ENCODE measurements at places on chromosomes 7 and 10.

DNA sequence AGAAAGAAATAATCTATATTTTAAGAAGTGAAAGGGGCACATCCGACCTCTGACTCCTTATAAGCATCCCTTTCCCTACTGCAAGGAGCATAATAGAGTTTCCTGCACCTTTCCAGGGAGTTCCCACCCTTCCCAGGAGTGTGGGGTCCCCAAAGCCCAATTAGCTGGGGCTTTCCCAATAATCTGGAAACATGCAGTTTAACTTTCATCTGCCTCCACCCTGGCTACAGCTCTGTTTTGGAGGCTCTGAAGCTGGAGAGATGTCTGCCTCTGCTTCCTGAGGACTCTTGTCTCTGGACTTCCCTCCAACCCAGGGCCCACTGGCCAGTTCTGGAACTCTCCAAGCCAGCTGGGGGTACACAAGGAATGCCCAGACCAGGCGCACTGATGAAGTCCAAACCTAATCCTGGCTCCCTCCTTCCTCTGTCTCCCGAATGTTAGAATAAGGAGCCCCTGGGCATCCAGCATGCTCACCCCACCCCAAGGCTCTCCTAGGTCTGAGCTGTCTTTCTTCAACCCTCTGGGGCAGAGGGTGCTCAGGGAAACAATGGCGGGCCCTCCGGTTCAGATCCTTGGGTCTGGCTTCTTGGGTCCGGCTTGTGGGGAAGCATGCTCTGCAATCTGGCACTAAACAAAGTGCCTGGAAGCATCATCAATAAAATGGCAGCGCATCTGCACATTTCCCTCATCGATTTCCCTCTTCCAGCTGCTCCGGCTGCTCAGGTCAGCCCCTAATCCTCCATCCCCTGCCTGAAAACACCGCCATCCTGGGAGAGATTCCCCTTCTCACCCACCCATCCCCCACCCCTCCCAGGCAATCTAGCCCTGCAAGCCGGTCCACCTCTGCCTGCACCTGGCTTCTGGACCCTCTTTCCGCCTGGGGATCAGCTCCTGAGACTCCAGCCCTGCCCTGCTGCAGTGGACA, 13.3 kb downstream of the HOXA4 start:
- no peak for DNase-seq

DNA sequence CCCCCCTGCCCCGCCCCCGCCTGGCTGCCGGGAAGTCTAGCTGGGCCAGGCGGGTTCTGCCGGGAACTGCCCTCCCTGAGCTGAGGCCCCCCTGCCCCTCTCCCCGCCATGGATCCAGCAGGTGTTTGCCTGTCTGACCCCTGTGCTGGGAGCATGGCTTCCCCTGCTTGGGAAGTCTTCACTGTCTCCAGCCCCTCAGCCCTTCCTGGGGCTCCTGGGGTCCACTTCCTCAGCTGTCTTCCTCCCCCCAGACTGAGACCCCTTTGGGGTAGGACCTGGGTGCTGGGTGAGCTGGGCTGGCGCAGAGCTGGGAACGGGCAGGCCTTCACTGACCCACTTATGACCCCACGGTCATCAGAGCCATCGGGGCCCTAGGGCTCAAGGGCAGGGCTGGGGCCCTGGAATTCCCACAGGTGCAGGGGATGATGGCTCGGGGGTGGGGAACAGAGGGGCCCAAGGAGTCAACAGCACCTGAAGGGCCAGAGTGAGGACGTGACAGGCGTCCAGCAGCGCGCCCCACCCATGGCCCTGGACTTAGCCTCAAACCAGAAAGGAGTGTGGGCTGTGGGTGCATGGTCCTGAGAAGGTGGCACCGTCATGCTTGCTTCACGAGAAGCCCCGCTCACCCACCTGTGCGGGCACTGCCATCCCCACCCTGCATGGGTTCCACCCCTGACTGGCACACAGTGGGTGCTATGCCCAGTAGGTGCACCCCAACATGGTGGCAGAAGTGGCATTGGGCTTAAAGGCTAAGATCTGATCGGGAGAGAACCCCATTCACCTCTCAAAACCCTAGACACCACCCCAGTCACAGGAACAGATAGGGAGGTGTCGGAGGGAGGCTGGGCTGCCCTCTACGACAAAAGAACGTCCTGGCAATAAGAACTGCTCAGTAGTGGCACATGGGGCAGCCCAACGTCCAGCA, 16.2 kb upstream of the TNRC18 start:
- DNase-seq, result no peak

GRCh38 chr7:158733220-158733519, 28.6 kb upstream of the NCAPG2 start:
- no peak for DNase-seq

GRCh38 chr7:122143376-122143750, 686 bp downstream of the AASS start:
- DNase-seq, result no peak

- no peak for DNase-seq
These were observed 128.1 kb downstream of the HECW1 start for GRCh38 chr7:43240565-43240964.

DNA sequence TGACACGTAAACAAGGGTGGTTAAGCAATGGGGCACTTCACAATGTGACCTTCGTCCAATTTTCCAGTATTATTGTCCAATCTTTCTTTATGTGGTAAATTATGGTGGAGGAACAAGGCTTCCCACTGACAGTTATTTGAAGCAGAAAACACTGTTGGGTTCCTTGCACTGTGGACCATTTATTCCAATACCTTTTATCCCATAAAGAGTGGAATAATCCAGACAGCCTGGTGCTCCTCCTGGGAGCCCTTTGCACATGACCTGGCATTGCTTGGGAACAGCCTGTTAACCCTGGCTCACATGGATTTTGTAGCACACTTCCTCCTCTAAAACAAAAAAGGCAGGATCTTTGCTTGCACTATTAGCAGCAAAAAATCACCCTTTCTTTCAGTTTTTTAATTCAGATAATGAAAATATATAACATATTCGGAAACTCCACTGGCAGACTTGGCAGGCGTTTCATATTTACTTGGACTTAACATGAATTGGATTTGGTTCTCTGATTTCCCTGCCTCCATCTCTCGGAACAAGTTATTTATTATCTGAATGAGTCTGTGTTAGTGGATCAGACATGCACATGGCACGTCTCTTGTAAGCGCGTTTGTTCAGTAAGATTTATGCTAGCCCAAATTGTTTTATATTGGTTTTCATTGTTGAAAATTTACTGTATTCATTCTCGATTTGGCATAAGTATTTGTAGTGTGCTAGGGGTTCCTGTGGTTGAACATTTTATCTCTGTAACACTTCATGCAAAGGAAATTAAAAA, 59.3 kb downstream of the BMPER start:
- no peak for DNase-seq

GRCh38 chr10:132036153-132036886, 29.4 kb upstream of the JAKMIP3 start:
- DNase-seq, result no peak

DNA sequence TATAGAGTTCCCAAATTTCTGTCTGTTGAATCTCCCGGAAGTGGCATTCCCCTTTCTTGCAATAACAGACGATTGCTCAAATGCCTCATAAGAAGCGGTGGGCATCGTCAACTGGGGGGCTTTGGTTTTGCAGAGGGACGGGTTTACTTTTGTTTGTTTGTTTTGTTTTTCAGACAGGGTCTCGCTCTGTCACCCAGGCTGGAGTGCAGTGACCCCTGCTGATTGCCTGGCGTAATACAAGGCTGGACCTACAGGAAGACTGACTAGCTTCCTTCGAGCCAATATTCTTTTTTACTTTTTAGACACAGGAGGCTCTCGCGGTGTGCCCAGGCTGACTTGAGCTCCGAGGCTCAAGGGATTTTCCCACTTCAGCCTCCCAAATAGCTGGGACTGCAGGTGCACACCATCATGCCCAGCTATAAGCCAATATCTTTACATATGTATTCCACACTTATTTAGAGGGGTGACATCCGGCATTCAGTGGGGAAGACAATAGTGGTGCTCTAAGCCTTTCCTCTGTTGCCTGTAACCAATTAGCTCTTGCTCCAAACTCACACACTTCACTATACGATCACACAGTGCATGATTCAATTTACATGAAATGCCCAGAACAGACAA, 58.1 kb downstream of the FHIP2A start:
- no peak for DNase-seq

- no peak for DNase-seq
These were observed 242.1 kb upstream of the SP4 start for GRCh38 chr7:21185653-21186265.

DNA sequence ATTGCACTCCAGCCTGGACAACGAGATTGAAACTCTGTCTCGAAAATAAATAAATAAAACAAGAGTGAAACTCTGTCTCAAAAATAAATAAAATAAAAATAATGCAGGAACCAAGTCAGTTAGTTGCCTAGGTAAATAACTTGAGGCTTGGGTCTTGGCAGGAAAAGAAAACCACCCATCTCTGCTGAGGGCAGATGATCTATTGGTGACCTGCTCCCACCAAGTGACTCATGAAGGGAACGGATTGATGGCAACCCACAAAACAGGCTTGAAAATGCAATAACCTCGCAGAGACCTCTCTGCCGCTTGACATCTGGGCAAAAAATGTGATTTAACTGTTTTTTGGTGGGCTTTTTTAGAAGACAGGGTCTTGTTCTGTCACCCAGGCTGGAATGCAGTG, 86.6 kb downstream of the CALN1 start:
- DNase-seq, result no peak

DNA sequence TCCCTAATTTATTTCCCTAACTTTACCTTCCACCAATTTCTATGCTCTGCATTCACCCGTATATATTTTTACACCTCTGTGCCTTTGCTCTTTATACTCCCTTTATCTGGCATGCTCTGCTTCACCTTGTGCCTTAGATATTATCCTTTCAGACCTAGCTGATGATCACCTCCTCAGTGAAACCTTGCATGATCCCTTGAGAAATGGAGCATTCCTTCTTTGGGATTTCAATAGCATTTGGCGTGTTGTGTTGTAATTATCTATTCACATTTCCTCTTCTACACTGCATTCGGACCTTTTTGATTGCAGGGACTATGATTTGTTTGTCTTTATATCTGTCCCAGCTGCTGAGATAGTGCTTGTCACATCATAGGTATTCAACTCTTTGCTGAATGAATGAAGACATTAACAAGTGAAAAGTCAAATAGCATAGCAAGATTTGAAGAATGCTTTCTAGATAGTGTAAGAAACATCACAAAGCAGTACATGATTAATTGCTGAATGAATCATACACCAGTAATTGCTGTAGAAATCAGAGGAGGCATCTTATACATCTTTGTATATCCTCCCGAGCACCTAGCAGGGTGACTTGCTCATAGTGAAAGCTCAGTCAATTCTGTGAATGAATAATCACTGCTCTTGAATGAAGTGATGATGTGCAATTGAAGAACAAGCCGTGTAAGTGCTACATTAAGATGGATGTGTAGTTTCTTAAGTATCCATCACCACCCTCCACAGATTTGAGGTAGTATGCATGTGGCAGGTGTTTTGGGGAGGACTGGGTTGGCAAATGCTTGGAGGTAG, 2.0 kb upstream of the TM9SF3 start:
- DNase-seq, result no peak

DNA sequence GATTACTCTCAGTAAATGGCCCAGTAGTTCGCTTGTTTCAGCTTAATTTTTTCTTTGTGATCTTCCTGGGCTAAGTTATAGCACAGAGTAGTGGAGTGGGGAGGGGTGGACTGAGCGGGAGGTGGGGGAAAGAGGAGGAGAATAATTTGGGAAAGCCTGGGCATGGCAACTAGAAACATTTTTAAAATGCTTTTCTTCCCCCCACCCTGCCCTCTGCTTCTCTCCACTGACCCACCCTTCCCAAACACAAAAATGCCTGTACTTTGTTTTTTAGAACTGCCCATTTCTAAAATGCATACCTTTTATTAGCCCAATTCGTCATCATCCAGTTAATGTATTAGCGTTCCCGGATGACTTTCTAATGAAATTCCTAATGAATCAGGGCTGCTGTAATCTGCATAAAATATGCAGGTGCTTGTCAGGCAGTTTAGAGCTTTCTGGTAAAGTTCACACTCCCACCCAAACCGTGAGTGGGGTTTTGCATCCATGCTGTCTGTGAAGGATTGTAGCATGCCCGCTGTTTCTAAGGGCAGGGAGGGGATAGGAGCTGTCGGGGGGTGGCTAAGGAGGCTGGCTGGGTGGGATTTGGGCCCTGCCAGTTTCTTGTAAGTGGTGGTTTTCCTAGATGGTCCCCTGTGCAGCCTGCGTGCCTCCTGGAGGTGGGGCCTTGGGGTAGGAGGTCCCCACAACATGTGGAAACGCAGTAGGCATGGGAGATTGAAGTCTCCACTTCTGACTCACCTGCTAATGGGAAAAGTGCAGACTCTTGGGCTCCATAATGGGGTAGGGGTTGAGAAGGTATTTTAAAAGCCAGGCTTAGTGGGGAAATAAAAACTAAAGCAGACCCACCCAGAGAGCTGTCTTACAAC, 190.3 kb downstream of the TCF7L2 start:
- no peak for DNase-seq

DNA sequence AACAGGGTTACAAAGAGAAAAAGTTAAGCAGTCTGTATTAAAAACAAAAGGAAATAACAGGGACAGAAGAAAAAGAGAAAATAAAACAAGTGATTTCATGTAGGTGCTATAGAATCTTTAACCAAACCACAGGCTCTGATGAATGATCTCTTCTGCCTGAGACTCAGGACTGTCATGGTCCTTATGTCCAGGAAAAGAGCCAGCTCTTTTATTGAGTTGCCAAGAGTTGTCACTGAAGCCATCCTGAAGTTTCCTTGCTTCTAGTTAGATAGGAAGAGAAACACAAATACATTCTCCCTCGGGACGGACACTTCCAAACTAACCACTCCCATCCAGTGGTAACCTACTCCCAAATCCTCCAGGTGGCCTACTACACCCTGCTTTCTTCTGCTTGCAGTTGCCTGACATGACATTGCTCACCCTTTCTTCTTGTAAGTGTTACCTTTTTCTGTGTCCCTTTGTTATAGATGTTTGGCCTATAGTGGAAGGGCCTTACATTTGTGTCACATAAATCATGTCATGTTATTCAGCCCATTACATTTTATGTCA, 346.7 kb downstream of the NRG3 start:
- no peak for DNase-seq

DNA sequence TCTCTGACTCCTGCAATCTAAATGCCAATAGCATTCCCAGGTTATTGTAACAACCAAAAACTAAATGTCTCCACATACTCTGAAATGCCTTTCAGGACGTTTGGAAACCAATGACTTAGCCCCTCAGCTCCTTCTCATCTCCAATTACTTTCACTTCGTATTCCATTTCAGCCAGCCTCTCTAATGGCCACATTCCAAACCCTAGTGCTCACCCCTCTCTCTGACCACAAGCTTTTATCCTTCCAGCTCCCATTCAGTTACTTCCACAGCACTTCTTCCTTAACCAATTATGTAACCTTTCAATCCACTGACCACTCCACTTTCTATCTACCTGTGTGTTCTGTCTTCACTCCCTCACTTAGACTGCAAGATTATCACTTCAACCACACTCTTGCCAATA, 4.3 kb downstream of the NOC3L start:
- no peak for DNase-seq

GRCh38 chr10:71090330-71090729, 122.0 kb upstream of the UNC5B start:
- no peak for DNase-seq
